ENCODE measurements at places on chromosomes 7 and 10.

DNA sequence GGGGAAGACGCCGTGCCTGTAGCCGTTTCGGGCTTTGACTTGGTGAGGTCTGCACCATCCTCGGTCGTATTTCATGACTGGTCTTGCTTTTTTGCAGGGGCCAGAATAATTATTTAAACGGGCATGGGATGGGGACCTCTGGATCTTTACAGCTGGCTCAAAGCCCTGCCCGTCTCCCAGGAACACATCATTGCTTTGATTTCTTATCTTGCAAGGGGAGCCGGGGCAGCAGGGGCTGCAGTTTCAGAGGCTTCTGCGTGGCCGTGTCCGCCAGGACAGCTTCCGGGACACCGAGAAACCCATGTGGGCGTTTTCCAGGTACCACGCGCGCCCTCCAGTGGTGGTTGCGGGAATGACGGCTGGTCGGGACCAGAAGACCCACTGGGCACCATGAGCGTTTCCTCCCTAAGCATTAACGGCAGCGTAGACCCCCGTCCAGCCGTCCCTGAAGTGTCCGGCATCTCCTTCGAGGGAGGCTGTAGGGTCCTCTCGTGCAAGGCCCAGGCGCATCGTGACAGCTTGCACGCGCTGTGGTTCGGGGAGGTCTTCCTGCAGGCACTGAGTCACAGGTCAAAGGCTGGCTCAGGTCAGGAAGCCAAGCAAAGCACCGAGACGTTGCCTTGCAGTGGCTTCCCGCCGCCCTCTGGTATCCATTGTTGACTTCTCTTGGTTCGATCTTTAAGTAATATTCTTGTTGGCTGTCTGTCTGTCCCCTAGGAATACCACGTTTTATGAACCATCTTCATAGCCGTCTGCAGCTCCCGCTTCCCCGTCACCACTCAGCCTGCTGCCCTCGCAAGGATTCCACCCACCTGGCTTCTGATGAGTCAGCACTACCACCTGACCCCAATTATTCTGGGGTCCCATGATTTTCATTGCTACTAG is 16.2 kb upstream of the ZFAND2A start:
- DNase-seq = peak; percentile 62

DNA sequence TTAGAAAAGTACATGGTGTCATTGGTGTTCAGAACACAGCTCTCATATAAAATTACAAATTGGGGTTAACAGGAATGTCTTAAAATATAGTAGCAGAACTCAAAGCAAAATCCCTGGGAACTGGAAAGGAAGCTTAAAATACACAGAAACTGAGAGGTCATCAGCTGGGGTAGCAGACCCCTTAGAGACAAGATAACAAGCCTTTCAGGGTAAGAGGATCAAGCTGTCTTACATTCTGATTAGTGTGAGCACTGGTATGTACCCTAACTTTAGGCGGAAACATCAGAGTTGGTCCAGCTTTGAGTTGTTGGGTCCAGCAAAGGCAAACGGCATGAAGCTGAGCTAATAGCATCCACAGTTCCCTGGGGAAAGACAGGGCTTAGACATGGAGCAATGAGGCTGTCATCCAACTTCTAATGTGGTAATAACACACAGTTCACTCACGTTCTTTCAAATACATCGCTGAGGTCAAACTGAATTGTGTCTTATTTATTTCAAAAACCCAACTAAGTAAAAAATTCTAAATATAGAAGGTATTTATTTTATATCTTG is 32.6 kb downstream of the ARHGAP21 start:
- DNase-seq = no peak

- DNase-seq = no peak
Observed at GRCh38 chr10:90571481-90572258, 286.2 kb downstream of the HTR7 start.

- no peak for DNase-seq
Observed at GRCh38 chr10:11373717-11374171, 237.7 kb downstream of the USP6NL start.

DNA sequence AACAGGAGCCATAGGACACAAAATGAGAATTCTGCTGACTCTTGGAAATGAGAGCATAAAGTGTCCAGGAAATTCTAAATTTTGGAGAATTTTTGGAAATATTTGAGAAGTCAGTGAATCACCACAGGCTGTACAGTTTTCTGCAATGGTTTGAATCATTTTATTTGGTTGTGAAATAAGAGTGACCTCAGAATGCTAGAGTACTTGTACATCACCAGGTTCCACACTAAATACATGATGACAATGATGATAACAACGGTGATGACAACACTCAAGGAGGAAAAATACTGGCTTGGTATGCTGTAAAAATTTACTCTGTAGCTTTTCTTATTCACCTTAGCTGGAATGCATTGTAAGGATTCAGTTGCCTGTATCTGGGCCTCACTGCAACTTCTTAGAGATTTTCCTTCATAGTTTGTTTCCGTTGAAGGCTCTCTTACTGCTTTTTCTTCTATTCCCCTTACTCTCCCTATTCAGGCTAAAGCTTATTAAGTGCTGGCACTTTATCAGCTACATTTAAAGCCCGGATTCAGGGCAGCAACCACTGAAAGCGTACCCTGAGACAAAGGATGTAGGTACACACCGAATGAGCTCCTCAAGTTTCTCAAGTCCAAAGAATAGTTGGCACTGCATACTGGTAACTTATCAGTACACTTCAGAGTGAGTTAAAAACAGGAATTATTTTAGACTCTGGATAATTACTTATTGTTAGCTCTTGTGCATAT is 30.2 kb upstream of the NME8 start:
- no peak for DNase-seq

DNA sequence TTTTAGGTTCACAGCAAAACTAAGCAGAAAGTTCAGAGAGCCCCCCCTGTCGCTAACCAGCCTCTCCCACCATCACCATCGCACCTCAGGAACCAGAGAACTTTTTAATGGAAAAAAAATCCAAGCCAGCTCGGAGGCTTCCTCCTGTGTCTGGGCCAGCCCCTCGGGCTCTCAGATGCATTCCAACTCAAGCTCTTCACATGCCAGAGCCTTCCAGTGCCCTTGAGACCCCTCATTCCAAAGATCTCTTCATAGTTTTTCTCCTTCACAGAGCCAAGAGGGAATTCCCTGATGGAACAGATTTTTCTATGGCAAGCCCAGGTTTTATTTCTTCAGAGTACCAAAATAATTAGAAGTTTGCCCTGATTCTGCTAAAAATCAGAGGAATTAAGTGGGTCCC is 153.4 kb upstream of the LANCL2 start:
- no peak for DNase-seq

DNA sequence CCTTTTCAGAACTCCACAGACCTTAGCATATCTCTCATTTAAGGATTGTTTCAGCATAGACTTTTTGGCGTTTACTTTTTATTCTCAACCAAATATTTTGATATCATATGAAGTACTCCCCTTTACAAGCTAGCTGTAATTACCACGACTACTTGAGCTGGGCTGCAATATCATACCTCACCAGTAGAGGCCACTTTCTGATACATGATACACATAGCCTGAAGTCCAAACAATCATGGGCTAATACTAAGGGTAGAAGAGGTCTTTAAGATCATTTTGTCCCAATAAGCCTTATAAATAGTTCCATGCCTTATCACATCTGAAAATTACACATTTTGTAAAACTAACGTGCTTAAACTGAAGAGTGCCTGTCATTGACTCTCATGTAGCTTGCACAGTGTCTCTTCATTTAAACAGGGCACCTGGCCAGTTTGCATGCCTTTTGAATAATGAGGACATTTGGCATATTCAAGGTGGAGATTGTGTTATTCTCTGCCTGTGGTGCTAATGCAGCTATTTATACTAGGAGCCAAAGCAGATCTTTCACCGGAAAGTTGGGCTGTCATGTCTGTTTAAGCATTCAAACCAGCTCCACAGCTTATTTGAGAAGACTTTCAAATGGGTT is 403.7 kb upstream of the ZMIZ1 start:
- DNase-seq = no peak

DNA sequence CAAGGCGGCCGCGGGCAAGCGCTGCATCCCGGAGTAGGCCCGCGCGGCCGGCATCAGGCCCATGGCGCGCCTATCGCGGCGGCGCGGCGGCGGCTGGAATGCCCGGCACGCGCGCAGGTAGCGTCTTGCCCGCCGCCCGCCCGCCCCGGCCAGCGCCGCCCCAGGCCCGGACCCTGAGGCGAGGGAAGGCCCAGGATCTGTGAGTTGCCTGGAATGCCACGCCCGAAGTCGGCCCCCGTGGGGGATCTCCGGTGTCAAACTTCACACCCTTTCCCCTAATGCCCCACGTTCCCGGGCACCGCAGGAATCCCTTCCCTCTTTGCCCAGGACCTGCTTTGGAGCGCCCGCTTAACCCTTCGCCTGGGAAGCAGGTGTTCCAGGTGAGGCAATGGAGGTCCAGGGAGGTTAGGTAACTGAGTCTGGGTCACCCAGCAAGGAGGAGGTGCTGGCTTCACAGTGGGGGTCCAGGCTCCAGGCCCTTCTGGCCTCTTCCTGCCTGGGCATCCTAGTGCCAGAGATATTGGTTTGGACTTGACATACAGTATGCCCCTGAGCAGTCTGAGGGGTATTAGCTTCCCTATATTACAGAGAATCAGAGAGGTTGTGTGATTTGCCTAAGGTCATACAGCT is 138.1 kb downstream of the ARHGAP22 start:
- no peak for DNase-seq

DNA sequence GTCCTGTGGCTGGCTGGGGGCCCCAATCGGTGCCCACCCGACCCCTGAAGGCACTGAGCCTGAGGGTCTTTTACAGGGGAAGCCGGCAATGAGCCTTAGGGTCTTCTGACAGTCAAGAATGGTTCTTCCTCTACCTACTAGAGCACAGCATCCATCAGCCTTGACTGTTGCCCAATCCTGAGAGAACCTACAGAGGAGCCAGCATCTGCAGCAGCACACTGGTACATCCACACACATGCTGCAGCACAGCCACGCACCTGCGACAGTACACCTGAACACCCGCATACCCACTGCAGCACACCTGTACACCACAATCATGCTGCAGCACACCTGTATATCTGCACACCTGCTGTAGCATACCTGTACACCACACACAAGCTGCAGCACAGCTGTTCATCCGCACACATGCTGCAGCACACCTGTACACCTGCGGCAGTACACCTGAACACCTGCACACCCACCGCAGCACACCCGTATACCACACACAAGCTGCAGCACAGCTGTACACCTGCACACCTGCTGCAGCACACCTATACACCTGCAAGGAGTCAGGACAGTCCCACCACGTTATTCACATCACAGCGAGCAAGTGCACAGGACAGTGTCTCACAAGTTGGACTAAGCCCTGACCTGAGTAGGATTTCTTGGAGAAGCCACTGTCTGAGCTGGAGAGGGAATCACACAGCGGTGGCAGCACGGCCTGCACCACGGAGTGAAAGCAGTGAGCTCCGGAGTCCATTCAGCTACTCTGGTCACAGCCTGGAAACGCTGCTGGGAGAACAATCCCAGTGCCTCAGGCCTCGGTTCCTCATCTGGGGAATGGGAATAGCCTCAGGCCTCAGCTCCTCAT is 56.4 kb downstream of the VIPR2 start:
- DNase-seq = no peak
